BJ (cell line): ENCODE measurements at places on chromosomes 5 and 9.

- no peak for DNase-seq
These were observed 43.9 kb downstream of the CRB2 start for GRCh38 chr9:123399803-123400378.

GRCh38 chr9:124259158-124259808 lies 1.5 kb downstream of the NEK6 start:
- DNase-seq = peak; percentile 55

DNA sequence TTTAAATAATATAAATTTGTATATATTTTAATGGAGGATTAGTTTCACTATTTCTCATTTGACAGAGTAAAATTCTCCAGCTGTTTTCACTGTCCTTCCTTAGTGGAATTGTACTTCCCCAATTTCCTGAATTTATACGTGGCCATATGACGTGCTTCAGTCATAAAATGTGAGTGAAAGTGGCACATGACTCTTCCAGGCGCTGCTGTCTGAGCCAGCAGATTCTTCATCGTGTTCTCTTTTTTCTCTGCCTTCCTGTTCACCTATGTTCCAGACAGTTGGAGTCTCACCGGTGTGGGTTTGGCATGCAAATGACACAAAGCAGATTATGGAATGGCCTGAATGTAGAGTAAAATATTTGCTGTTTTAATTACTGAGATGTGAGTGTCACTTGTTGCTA lies 684.1 kb downstream of the SEMA5A start:
- no peak for DNase-seq

DNA sequence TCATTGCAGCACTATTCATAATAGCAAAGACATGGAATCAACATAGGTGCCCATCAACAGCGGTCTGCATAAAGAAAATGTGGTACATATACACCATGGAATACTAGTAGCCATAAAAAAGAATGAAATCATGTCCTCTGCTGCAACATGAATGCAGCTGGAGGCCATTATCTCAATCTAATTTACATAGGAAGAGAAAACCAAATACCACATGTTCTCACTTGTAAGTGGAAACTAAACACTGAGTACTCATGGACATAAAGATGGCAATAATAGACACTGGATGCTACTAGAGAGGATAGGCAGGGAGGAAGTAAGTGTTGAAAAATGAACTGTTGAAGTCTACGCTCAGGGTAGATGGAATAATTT lies 203.9 kb upstream of the CDH9 start:
- no peak for DNase-seq

DNA sequence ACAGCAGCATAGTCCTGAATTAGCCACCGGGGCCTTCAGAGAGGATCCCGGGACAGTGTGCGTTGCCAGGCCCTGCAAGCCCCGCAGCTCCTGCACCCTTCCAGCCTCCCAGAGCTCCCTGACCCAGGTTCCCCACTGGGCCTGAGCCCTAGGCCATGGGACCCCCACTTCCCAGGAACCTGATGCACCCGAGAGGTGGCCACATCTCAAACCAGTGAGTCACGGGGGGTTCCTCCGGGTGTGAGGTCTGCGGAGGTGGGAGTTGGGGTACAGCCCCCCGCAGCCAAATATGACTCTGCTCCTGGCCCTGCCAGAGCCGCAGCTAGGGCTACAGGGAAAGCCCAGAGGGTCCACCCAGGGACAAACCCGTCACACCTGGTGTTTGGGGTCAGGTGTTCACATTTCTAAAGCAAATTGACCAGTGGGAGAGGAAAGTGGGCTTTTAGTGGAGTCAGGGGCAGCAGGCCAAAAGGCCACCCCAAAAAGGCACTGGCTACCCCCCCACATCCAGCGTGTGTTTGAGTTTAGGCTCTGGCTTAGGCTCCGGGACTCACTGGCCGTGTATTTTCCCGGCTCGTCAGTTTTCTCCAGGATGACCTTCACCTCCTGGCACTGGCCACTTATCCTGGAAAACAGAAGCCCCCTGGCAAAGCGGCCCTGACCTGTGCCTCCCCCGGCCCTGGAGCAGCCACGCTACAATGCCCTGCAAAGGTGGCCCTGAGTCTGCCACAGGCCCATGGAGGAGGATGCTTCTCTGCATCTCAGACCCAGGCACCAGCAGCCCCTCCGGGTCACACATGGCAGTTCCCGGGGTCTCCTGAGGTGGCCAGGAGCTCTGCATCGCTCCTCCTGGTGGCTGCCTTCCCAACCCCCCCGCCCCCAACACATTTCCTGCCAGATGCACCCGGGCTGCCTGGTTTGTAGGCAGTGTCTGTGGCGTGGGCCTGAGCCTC lies 17.4 kb upstream of the OBP2B start:
- no peak for DNase-seq

- DNase-seq = no peak
These were observed 189.3 kb upstream of the MAST4 start for GRCh38 chr5:66406761-66407336.

DNA sequence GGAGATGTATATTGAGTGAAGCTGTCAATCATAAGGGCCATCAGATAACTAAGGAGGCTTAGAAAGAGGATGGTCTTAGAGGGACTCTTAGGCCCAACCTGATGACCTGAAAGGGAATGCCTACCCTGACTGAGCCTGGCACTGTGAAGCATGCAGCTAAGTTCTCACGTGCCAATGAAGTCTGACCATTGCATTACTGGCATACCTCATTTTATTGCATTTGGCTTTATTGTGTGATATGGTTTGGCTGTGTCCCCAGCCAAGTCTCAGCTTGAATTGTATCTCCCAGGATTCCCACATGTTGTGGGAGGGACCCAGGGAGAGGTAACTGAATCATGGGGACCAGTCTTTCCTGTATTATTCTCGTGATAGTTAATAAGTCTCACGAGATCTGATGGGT lies 421.6 kb upstream of the SGCD start:
- peak; percentile 45 for DNase-seq

DNA sequence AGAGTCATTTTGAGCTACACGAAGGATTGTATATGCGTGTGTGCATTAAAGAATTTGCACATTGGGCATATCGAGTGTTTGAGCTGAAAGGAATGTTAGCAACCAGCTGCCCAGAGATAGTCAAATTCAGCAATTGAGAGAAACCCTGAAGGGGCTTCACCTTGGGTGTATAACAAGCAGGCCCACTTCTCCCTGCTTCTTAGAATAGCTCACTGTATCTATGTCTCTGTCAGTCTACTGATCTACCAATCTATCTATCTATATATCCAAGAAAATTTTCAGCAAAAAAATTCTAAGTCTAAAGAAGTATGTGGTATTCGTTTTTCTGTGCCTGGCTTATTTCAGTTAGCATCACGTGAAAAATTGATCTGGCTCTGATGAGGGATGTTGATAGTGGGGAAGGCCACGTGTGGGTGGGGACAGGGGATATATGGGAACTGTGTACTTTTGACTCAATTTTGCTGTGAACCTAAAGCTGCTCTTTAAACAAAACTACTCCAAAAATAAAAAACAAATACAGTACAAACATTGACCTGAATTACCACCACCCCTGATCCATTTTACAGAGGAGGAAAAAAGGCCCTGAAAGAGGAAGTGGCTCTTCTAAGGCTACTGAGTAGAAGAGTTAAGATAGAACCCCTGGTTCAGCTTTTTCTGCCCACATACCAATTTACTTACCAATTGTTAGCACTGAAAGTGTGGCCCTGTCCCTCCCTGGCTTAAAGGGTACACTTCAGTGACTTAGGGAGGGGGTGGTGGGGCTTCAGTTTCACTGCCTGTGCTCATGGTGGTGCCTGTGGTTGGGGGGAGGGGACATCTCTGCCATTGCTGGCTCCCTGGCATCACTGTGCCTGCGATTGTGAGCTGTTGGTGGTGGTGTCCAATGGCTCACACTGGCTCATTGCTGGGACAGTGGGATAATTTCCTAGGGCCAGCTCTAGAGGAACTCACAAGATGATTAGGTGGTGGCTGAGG lies 141.8 kb downstream of the DOCK2 start:
- DNase-seq = no peak

DNA sequence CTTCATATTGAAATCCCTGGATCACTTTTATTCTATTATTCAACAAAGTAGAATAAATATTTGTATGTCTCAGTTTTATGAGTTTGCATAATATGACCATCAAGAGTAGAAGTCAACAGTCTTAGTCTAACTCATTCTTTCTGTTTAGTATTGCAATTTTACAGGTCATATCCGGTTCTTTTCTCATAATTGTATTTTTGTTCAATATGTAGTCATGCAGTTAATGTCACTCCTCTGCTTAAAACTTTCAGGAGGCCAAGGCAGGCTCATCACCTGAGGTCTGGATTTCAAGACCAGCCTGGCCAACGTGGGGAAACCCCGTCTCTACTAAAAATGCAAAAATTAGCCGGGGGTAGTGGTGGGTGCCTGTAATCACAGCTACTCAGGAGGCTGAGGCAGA lies 148.4 kb upstream of the TRPM3 start:
- no peak for DNase-seq

- no peak for DNase-seq
These were observed 29.0 kb upstream of the CDKN2B start for GRCh38 chr9:22037954-22038690.

GRCh38 chr5:16934123-16934522 lies 2.0 kb downstream of the MYO10 start:
- no peak for DNase-seq

DNA sequence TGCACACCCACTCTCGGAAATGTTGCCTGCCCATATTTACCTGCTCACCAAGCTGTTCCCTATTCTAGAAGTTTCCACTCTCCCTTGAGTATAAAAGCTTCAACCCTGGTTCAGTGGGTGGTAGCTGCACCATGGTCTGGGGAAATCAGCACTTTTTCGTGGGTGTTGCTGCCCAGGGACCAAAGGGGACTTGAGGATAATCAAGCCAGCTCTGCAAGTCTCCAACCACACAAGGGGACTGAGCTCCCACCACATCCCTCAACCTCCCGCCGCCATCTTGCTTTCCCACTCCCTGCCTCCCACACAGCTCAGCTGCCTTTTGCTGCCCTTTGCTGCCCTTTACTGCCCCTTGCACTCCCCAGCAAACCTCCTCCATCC lies 210.0 kb downstream of the AUH start:
- DNase-seq = no peak
